ENCODE measurements at places on chromosomes 3 and 15. TPM values are rescaled to one million over a fixed set of nuclear protein-coding genes. Genes with fewer than 3 reads are reported as not detected.

FOXL2 gene
- 0.07 TPM for polyA plus RNA-seq

DNA sequence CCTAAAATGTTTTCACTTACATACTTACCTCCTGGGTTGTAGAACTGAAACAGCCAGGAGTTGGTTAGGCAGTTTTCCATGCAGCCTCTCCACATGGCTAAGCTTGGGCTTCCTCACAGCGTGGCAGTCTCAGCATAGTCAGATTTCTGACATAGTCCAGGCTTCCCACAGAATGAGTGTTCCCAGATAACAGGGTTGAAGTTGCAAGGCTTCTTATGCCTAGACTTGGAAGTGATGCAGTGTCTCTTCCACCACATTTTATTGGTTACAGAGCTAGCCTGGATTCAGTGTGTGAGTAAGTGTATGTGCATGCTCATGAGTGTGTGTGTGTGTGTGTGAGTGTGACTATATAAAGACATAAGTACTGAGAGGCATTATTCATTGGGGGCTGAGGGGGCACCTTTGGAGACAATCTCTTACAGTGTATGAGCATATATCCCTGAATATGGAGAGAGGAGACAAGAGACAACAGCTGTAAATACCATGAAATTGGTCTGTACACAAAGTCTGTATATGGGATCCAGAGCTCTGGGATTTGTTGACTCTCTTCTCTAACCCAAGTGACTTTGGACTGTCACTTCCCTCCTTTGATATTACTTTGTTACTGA lies 78.1 kb downstream of the ZNF621 start:
- DNase-seq, result no peak

DNA sequence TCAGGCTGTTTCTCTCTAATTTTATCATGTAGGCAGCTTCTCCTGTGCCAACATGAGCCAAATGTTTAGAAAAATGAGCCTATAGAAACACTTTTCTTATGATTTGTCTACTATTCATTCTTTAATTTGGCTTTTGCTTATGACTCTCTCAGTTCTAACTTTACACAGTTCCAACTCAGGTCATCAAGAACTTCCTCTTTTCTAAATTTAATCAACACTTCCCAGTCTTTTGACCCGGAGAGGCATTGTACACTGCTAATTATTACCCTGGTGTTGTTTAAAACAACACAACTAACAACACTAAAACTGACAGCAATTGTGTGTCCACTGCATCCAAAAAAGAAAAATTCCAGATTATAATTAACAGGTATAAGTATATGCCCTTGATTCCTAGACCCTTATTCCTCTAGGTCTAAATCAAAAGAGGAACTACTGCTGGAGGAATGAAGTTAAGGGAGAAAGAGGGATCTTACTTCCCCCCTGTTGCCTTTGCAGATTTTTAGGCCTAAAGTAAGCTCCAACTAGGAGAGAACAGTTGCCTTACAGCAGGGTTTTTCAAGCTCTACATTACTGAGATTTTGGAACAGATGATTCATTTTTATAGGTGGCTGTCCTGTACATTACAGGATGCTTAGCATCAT lies 332.2 kb upstream of the GOLIM4 start:
- no peak for DNase-seq

- DNase-seq, result no peak
These were observed 328.0 kb downstream of the NLGN1 start for GRCh38 chr3:173725507-173725906.

GRCh38 chr3:10888518-10889090 lies 72.6 kb downstream of the SLC6A11 start:
- DNase-seq, result no peak

DNA sequence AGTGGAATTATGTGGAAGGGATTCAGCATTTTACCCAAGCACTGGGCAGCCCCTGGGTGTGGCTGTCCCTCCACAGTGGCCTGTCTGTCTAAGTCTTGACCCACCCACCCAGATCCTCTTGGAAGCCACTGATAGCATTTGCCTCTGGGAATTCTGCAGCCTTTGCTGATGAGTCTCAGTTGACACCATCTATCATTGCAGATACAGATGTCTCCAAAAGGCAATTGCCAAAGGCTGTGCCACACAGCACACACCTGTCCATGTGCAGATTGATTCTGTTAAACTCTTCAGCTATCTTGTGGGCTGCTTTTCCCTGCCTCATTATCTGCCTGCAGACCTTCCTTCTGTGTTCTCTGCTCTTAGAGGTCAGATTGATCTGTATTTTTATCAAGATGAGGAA lies 18.1 kb downstream of the CX3CR1 start:
- DNase-seq, result no peak

GRCh38 chr3:69830147-69830546 lies 90.9 kb downstream of the MITF start:
- no peak for DNase-seq

Measured in AG04450 (cell line).